ENCODE measurements at places on chromosomes 2 and 18.

DNA sequence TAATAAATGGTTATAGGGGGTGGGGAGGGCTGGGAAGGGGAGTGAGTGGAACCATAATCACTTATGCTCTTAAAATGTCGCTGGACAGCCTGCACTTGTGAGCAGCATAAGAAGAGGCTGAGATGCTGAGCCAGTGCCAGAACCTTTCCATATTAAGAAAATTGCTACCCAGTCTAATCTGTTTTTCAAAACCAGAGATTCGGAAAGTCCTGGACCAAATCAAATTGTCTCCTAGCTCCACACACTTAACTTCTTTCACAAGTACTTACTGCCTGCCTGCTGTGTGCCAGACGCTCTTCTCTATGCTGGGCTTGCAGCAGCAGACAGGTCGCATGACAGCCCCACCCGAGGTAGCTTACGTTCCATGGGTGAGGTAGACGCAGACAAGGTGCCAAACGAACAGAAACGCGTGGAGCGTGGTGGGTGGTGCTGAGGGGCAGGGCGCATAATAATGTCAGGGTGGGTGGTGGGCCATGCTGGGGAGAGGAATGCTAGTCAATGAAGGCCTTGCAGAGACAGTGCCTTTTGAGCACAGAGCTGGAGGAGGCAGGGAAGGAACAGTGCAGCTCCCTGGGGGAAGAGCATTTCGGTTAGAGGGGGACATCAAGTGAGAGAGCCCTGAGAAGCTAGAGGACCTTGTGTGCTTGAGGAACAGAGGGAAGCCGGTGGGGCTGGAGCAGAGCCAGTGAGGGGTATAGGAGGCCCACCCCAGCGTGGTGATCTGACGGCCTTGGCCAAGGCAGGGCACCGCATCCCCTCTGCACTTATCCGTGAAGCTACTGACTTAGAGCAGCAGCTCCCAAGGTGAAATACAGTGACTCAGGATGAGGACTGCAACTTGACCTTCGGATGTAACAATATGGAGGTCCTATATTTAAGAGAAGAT is 123.5 kb upstream of the DAPL1 start:
- DNase-seq: no peak

DNA sequence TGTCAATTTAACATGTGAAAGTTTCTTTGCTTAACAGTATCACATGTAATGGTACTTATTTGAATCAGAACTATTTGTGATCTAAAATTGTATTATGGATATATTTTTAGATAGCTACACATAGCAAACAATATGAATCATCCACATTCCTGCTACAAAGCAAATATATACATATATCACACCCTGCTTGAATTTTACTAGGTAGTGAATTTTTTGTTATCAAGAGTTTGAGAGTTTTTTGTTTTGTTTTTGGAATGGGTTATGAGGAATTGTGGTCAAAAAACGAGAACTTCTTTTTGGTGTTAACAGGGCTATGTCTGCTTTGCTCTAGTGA is 635.7 kb downstream of the NRXN1 start:
- DNase-seq: no peak

DNA sequence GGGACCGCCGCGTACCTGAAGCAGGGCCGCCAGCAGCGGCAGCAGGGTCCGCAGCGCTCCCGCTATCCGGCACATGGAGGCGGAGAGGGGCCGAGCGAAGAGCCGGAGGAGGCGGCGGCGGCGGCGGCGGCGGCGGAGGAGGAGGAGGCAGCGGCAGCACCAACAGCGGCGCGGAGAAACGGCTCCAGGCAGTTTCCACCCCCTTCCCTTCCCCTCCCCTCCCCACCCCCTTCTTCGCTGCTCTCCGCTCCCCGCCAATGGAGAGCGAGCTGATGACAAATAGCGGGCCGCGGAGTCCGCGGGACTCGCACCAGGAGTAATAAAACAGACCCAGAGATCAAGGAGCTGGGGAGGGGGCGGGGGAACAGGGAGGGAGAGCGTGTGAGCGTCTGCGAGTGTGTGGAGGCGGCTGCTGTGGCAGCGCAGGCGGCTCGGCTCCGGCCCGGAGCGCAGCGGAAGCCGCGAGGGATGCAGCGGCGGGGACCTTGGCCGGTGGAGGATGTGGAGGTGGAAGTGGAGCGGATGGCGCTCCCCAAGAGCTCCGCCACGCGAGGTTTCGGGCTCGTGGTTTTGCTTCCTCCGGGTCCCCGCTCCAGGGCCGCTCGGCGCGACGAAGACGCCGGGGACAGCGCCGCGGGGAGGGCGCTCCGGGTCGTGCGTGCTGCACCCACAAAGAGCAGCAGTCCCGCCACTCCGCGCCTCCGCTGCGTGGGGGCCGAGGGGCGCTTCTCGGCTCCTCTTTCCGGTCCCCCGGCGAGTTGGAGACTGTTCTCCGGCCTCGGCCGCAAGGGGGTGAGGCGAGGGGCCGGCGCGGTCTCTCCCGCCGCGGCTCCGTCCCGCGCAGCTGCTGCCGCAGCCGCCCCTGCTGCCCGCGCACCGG is at the start of gene CDH2:
TSS of gene CDH2 (minus strand) at position 183 of the 880 bp plus-strand sequence. CDS start at position 75, 108 bp downstream.
- peak; percentile 97 for DNase-seq

GRCh38 chr2:47360283-47360682 is 42.7 kb upstream of the MSH2 start:
- no peak for DNase-seq

DNA sequence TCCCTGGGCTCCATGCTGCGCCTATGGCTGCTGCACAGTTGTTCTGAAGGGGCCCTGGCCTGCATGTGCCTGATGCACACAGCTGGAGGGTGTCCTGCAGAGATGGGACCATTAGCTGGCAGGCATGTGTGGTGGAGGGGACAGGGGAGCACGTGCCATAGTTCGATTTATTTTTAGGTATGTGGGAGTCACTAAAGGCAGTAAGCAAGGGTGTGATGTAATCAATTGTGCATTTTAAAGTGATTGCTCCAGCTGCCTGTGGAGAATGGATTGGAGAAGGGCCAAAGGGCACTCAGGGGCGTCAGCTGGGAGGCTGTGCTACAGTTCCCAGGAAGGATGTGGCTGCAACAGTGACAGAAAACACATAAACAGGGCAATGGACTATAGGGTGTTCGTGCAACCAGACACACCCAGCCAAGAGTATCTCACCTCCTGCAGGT is 205.1 kb downstream of the ARL4C start:
- DNase-seq: peak; percentile 76

DNA sequence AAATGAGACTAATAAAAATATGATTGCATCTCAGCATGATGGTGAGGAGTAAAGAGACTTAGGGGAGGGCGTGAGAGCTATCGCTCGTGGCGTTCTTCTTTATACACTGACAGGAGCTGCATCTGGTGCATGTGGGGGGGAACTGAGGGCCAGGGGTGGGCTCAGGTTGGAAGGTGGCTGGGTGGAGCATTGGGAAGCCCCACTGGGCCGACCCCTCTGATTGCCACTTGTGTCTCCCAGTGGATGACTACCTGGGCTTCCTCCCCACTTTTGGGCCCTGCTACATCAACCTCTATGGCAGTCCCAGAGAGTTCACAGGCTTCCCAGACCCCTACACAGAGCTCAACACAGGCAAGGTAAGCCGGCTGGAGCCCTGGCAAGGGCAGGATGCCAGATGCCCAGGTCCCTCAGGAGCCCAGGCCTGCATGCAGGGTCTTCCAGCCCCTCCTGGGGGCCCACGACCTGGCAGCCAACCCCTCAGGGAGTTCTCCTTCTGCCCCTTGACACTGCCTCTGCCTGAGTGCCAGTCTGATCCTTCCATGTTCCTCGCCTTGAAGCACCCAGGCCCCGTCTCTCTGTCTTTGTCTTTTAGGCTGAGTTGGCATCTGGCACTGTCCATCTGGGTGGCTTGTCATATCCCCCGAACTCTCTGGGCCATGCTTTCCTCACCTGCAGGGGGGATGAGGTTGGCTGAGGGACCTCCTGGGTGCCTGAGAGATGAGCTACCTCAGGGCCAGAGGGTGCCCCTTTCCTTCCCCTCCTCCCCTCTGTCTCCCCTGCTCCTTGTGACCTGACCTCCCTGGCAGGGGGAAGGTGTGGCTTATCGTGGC is 97.7 kb downstream of the DYSF start:
- DNase-seq: no peak

GRCh38 chr2:171235262-171235881 is 74.7 kb upstream of the TLK1 start:
- DNase-seq: no peak

- peak; percentile 37 for DNase-seq
Observed at GRCh38 chr2:152367547-152368390, 32.8 kb downstream of the FMNL2 start.

DNA sequence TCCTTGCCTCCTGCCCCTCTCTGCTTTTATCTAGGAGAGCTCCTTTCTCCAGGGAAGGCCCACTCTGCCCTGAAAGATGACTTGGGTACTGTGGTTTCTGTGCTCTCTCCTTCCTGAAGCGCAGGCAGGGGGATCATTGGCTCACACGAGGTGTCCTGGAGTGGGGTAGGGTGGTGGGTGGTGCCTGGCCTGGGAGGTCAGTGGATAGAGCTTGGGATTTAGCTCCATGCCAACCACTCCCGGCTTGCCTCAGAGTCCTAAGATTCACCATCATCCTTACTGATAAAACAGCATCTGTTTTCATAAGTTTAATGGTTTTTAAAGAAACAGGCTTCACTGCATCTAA is 63.1 kb downstream of the CIB4 start:
- no peak for DNase-seq

DNA sequence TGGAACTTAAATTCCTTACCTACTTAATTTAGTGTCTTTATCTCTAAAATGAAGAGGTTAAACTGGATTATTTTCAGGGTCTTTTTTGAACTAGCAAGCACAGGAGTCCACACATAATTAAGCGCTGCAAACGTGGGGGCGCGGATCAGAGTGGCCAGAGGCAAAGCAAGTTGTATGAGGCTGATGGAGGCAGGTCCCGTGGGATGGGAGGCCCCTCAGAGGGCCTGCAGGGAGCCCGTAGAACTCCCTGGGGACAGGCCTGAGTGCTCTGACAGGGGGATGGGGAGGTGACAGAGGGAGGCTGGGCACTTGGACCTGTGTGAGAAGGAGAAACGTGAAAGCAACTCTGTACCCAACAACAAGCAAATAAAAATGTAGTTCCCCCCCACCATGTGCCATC is 177.8 kb downstream of the ACKR3 start:
- no peak for DNase-seq

DNA sequence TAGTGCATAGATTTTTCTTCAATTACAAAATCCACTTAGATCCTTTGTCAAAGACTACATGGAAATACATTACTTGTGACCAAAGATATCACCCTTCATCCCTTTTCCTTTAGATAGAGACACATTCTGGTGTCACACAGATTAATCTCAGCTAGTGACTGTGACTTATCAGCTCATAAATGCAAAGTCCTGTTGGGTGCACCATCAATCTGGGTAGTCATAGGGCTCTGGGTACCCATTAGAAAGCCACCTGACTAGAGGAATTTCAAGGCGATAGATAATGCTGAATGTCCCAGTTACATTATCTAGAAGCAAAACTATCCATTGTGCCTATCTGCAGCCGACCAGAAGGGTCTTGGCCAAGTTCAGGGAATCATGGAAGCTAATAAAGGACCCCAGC is 2.6 kb upstream of the APOB start:
- no peak for DNase-seq

- no peak for DNase-seq
Observed at GRCh38 chr2:194060269-194060668, 1596.8 kb upstream of the SLC39A10 start.

- DNase-seq: peak; percentile 35
Observed at GRCh38 chr2:181977661-181978350, 7.8 kb upstream of the PPP1R1C start.

- peak; percentile 91 for DNase-seq
Observed at GRCh38 chr2:72115110-72116080, 32.3 kb downstream of the CYP26B1 start.

DNA sequence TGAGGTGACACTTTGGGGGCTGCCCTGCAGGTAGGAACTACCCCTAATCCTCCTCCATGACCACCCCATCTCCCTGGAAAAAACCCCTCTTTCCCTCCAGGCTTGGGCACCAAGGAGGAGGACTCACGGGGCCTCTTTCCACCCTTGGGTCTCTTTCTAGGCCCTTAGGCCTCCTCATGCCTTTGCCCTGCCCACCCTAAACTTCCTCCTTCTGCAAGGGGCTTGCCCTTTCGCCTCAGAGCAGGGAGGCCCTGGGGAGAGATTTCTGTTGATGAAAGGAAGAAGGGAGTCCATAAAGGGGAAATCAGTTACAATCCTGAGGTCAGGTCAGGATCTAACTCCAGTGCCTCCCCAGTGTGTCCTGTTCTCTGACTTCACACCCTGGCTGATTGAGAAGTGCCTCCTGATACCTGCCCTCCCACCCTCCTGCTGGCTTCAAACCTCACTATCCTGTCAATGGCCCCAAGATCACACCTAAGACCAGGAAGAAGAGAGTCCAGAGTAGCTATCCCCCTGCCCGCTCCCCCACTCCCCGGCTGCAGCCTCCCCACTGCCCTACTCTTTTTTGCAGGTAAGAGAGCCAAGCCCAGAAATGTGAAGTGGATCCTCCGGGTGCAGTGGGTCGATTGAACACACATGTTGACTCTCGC is 16.7 kb upstream of the TNS1 start:
- DNase-seq: no peak

DNA sequence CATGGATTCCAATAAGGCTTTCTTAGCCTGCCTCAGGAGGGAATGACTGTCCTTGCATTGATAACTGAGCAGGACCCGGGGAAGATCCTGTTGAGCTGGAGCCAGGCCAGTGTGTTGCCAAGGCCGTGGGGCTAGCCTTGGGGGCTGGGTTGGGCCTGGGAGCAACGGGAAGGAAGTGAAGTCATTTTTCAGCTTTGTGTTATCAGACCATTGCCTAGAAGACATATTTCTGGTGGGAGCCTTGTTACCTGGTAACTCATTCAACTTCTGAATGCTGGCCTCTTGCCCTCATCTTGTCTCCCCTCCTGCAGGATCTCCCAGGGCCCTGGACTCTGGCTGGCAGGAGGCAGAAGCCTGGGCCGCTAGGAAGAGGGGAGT is 92.7 kb upstream of the MGAT5 start:
- DNase-seq: no peak

DNA sequence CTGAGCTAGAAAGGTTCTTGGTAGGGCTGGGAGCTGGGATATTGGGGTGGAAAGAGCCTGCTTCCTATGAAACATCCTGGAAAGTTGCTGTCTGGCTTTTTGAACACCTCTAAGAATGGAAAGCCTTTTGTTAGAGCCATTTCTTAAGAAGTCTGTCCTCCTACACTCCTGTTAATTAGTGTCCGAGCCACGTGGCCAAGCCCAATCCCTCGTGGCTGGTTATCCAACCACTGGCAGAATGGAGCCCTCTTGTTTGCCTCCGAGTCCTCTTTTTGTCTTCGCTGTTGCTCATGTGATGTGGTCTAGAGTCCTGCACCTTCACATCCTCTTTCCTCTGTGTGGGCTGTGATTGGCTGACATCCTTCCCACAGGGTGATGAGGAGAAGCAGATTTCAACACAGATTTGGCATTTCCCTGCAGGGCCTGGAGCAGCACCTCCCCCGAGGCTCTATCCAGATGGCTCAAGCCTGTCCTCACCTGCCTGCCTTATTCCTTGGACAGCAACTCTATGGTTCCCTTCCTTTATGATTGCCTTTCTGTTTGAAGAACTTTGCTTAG is 8.2 kb upstream of the TOGARAM2 start:
- no peak for DNase-seq

- no peak for DNase-seq
Observed at GRCh38 chr2:24730481-24730880, 62.7 kb downstream of the PTRHD1 start.
